ENCODE measurements at places on chromosomes 1 and 21.

GRCh38 chr1:2861143-2861987 lies 59.9 kb upstream of the TTC34 start:
- no peak for DNase-seq

DNA sequence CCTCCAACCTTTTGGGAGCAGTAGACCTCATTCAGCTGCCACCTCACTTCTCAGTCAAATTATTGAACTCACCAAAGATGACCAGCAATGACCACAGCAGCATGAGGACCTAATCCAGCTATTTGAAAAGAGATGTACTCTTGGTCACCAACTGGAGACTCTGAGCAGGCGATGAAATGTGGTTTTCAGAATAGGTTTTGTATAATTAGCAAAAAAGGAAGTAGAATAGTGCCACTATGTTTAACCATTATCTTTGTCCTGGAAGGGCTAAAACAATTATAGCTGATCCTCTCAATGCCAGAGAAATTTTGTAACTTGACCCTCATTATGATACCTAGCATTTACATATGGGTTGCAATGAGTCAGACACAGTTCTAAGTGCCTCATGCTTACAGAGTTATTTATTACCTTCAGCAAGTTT lies at the start of gene FCRL2:
TSS of gene FCRL2 (minus strand) at position 162 of the 421 bp plus-strand sequence. CDS start at position 103, 59 bp downstream.
- DNase-seq: no peak

GRCh38 chr1:48207536-48208075 lies 14.9 kb upstream of the SLC5A9 start:
- no peak for DNase-seq

DNA sequence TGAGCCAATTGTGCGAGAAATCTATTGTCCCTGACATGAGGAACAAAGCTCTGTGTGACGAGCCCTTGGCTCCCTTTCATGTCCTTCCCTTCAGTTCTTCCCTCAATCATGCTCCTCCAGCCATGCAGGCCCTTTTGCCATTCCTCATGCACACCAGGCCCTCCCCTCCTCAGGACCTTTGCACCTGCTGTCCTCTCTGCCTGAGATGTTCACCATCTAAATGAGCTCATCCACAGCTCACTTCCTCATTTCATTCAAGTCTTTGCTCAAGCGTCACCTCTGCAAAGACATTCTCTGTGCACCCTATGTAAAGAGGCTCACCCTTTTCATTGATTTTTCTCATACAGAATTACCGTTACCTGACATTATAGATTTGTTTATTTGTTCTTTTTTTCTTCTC lies 43.7 kb downstream of the C8B start:
- no peak for DNase-seq

DNA sequence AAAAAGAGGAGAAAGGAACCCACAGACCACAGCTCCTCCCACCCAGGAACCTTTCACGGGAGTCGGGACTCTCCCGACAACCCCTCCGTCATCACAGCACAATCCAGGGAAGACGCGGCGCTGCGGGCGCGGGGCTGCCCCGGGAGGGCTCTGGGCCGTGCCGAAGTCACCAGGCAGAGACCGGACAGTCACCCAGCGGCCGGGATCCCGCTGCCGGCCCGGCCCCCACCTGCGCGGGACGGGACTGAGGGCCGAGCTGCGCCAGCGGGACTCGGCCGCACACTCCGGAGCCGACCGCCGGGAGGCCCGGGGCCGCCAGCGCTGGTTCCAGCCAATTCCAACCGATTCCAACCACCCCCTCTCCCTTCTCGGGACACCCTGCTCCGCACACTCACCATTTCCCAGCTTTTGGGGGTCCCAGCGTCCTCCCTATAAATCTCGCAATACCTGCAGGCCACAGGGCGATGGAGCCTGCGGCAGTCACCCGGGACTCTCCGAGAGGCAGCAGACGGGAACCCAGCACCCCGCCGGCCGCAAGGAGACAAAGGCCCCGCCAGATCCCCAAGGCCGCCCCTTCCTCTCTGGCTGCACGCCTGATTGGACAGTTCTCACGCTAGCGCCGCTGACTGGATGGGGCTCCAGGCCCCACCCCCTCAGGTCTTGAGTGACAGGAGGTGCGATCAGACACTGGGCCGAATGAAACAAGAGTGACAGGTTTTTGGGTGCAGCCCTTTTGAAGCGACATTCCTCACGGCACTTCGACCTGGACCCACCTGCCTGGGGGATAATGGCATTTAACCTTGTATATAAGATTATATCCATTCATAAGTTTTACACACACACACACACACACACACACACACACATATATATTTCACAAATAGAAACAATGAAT lies at the start of gene ZNF695:
TSS of gene ZNF695 (minus strand) at position 547 of the 895 bp plus-strand sequence. CDS start at position 398, 149 bp downstream.
- peak; percentile 39 for DNase-seq

DNA sequence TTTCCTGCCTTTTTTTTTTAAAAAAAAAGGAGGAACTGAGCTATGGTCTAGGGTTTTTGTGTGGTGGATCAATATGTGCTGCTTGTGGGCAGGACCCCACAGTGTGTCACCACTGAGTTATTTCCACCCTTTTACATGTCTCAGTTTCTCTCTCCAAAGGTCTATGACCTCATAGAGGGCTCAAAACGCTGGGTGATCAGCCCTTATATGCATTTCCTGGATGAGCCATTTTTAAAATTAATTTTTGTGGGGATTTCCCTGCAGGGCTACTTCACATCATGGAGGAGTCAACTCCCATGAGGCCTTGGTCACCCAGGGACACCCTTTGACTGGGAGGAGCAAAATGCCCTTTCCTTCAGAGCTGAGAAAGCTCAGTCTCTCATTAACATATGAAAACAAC lies 20.7 kb upstream of the HAO2 start:
- DNase-seq: no peak

DNA sequence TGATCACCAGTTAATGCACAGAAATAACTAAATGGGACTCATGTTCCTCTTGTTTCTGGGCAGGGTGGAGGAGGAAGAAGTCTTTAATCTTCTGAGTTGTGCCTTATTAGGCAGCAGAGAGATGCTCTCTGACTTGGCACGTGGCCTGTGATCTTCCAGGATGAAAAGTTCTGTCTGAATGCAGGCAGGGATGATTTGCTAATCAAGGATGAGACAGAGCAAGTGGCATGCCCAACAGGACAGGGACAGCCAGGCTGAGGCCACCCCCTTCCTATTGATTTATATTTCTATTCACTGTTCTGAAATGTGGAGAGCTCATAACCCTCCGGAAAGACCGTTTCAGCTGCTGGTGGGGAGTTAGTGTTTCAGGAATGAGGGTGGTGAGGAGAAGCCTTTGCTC lies 477.8 kb upstream of the CAMK1G start:
- DNase-seq: no peak

- DNase-seq: no peak
These were observed 14.1 kb upstream of the PLXNA2 start for GRCh38 chr1:208258277-208258676.

GRCh38 chr1:116693759-116694480 lies 26.4 kb upstream of the IGSF3 start:
- DNase-seq: no peak

GRCh38 chr1:1148061-1148460 lies 25.6 kb upstream of the TTLL10 start:
- no peak for DNase-seq

GRCh38 chr21:32826329-32827167 lies 55.0 kb upstream of the PAXBP1 start:
- no peak for DNase-seq

DNA sequence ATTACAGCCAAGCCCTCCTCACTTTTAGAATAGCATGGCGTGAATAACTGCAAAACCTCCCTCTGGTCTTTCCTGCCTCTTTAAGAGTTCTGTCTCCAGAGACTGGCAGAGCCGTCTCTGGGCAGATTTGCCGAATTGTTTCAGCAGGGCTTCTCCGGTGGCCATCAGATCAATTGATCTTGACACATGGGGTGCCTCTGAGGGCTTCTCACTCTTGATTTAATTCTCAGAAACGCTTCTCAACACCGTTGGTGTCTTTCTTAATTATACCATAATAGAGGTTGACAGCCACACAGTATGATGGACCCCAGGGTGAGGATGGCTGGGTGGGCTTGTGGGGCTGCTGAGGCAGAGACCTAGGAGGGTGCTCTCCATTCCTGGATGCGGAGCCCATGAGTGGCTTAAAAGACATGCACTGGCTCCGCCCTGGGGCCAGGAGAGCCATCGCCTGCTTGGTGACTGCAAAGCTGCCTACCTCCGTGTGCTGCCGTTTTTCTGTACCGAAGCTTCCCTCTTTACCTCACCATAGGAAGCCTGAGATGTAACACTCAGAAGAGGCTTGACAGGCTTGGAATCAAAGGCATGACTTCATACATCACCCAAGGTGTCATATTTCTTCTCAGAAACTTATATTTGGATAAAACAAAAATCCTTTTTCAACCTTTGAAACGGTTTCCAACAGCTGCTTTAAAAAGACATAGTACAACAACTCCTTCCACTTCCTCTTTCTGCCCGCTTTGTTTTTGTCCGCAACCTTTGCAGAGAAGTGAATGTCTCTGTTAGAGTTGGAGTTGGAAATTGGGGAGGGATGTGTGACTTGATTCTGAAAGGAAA lies 82.9 kb downstream of the GALNT2 start:
- DNase-seq: no peak

- DNase-seq: no peak
These were observed 23.9 kb upstream of the ITLN2 start for GRCh38 chr1:160978510-160978927.

- no peak for DNase-seq
These were observed 14.7 kb downstream of the CR1L start for GRCh38 chr1:207659545-207660153.

GRCh38 chr1:87358219-87358618 lies 29.5 kb downstream of the LMO4 start:
- no peak for DNase-seq

- no peak for DNase-seq
These were observed 21.5 kb upstream of the LRP8 start for GRCh38 chr1:53349369-53349835.

GRCh38 chr1:58570817-58571216 lies 6.2 kb downstream of the TACSTD2 start:
- no peak for DNase-seq

DNA sequence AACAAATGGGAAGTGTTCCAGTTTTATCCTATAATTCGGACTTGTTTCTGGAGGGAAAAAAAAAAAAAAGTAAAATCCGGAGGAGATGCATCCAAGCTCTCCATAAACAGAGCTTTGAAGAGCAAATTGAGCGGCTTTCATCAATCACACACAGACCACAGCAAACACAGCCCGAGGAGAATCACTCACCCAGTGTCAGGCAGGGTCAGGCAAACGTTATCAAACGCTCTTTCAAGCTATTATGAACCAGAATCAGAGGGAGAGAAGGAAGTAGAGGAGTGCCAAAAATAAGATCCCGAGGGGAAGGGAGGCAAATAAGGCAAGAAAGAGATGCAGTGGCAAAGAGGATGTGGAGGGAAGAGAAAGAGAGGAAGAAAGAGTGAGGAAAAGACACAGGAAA lies 188.3 kb upstream of the CAMK1G start:
- no peak for DNase-seq

DNA sequence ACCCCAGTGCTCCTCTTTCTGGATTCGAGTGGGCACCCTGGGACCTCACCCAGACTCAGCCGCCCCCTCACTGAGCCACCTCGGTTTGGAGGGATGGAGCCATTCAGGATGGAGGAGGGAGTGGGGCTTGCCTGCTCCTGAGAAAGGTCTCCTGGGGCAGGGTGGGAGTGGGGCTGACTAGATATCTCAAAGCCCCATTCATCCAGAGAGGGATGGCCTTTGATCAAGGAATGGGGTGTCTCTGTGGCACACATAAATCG lies 10.1 kb upstream of the SPSB1 start:
- DNase-seq: no peak

- DNase-seq: no peak
These were observed 6.2 kb upstream of the SPRR2F start for GRCh38 chr1:153119491-153119971.

DNA sequence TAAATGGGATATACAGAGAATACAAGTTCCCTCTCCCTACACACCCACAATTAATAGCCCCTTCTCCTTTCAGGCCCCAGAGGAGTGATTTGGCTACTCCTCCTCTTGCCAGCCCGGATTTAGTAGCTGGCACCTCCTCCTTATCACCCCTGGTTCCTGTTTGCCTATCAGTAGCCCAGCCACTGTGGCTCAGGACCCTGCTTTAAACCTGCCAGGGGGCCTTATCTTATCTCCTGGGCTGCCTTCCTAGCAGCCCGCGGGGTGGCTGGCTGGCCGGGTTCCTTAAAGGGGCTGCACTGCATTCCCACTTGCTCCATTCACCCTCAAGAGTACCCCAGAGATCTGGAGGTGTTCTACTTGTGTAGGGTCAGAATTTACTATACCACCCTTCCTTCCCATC lies 70.4 kb downstream of the PLEKHA6 start:
- no peak for DNase-seq

DNA sequence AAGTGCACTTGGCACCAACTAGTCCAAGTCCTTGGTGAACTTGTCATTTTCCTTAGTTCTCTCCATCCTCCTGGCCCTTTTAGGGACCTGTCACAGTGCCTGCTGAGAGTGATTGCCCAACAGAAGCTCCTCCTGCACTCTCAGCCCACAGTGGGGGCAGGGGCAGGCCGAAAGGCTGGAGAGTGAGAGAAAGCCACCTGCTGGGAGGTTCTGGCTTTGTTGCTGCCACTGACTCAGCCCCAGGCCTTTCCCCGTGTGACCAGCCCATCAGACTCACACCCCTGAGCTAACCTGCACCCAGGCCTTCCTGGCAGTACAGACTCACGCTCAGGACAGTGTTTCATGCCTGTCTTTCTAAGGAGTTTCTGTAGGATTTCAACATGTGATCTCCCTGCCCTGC lies 17.1 kb upstream of the PROK1 start:
- no peak for DNase-seq

- DNase-seq: no peak
These were observed 6.6 kb downstream of the SORT1 start for GRCh38 chr1:109391157-109391556.

All from activated CD4-positive, alpha-beta T cell treated with anti-CD3 and anti-CD28 coated beads for 24 hours (primary cell).